ENCODE measurements at places on chromosomes 1 and 21. TPM values are rescaled to one million over a fixed set of nuclear protein-coding genes. Genes with fewer than 3 reads are reported as not detected.

- DNase-seq = peak; percentile 79
Measured at GRCh38 chr1:31416101-31416736, 3.2 kb downstream of the SERINC2 start.

CD5L gene
- total RNA-seq = not detected

OLFML2B gene
- not detected for total RNA-seq

MYBPH gene
- total RNA-seq = not detected

DNA sequence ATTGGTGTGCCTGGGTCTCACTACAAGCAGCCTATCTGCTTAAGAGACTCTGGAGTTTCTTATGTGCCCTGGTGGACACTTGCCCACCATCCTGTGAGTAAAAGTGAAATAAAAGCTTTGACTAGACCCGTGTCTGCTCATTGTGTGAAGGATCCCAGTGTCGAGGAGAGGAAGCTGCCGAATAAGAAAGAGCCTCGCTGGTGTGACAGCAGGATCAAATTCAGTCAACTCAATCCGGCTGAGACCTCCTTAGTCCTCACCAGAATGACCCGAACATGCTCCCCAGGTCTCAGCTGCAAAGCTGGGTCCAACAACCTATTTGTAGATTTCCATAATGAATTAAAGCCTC is 14.8 kb downstream of the CD2 start:
- DNase-seq = no peak
